ENCODE measurements at places on chromosomes 2 and 18.

DNA sequence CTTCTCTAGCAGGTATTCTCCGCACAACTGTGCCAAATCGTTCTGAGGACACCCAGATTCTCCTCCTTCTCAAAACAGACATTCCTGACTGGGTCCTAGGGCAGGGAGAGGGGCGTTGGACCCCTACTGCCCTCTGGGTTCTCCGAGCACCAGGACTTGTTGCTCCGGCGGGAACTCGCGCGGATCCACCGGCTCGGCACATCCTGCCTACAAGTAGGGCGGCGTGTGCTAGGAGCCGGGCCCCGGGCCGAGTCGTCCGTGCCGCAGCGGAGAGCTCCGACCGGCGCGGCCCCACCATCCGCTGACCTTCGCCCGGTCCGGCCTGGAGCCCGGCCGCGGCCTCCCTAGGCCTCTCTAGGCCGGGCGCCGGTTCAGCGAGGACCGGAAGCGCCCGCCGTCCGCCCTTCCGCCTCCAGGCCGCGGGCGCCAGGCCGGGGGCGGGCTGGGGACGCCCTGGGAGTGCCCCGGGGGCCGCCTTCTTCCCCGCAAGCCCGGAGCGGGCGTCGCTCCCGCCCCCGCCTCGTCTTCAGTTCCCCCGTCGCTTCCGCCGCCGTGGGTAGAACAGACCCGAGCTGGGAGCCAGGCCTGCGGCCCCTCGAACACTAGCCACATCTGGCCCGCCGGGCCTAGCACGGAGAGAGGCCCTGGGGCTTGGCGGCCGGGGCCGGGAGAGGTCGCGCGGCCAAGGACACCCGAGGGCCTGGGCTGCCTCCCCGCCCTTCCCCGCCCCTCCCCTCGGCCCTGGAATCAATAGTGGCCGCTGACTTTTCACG, 7.6 kb upstream of the ONECUT2 start:
- no peak for DNase-seq

- no peak for DNase-seq
Measured at GRCh38 chr2:151526572-151527090, 116.9 kb downstream of the RIF1 start.

DNA sequence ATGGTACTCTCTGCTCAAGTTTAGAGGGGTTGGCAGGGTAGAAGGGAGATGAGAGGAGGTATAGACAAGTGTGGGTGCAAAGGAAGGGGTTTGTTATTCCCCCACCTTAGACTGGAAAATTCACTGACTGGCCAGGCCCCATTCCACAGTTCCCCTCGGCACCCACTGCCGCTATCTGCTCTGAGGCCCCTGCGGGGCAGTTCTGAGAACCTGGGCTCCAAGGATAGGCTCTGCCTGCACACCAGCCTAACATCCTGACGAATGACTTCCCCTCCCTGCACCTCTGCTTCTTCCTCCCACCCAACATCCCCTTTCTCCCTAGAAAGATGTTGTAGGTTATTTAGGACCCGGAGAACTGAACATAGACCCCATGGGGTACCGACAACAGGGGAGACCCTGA, 303.9 kb upstream of the HDAC4 start:
- DNase-seq: no peak

GRCh38 chr18:59428018-59428417, 69.0 kb upstream of the LMAN1 start:
- DNase-seq: no peak

Data from T-helper 2 cell (primary cell).